ENCODE measurements at places on chromosomes 6 and 20.

DNA sequence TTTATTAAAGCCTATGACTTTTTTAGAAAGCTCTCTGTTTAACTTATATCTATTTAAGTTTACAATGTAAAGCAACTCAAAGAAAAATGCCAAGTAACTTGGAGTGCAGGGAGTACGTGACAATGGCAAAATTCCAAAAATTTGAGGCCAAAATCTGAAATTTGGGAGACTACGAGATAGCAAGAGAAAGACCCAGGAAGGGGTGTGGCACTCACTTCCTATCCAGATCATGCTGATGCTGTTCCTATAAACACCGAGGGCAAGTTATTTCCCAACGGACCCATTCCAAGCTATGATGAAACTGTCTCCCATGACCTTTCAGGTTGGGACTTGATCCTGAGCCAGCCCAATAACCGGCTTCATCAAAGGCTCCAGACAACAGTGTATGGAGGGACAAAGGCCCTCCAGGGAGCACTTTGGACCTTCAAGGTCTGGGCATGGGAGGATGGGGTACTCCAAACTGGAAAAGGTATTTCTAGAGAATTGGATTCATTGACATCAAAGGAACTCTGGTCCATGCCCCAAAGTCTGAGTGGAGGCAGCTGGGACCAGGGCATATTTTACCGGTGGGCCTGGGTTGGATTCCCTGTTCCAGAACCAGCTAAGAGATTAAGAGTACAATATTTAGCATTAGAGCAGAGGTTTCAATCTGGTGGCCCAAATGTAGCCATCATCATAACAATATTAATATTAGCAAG is 15.7 kb upstream of the SLC13A3 start:
- no peak for DNase-seq

GRCh38 chr6:26613689-26614683 is 17.2 kb downstream of the ABT1 start:
- DNase-seq, result no peak

DNA sequence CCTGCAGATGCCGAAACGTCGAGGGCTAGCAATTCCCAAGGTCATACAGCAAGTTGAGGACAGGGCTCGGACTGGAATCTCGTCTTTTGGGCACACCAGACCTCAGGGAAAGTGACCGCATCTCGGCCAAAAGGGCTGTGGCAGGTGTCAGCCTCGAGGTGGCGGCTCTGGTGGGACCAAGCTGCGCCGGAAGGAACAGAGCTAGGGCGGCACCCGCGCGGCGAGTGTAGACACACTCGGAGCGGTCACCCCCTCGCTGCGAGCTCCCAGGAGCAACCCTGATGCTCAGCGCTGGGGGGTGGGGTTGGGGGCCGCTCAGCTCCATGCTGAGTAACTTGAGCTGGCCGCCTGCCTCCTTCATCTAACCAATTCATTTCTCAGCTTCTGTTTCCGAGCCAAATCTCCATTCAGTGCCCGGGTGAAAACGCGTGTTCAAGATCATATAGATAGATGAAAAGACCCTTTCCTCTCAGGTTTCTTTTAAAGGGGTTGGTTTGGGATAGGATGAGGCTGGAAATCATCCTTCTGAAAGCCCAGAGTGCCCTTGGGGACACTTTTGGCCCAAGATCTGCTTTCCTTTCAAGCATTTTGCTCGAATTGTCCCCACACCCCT is 2.2 kb upstream of the TUBB2B start:
- no peak for DNase-seq

GRCh38 chr20:50245498-50246366 is 55.1 kb downstream of the CEBPB start:
- no peak for DNase-seq

GRCh38 chr20:17059465-17059864 is 167.4 kb upstream of the PCSK2 start:
- no peak for DNase-seq

- DNase-seq, result no peak
These were observed 8.9 kb upstream of the TAAR5 start for GRCh38 chr6:132598473-132598872.

GRCh38 chr6:53413326-53413725 is 64.6 kb upstream of the ELOVL5 start:
- DNase-seq, result no peak

DNA sequence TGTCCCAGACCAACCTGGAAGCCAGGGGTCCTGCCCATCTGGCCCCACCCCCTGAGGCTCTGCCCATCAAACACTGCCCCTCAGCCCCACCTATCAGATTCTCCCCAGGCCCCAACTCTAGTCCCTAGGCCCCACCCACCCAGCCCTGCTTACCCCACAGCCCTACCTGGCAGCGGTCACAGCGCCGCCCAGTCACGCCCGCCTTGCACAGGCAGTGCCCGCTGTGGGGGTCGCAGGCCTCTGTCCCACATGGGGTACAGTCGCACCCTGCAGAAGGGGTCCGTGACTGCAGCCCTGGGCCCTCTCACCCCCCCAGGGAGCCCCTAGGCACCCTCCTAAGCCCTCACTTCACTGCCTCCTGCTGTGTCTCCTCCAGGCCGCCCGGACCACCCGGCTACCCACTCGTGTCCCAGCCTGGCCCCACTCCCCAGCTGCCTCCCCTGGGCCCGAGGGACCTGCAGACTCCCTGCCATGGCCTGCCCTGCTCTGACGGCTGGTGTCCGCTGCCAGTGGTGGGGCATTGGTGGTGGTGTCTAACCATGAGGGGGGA is 19.8 kb downstream of the ADRM1 start:
- DNase-seq, result no peak

GRCh38 chr6:24795106-24795505 is 3.6 kb downstream of the ARMH2 start:
- DNase-seq, result no peak

- no peak for DNase-seq
These were observed 801.0 kb upstream of the CITED2 start for GRCh38 chr6:140175486-140175885.

DNA sequence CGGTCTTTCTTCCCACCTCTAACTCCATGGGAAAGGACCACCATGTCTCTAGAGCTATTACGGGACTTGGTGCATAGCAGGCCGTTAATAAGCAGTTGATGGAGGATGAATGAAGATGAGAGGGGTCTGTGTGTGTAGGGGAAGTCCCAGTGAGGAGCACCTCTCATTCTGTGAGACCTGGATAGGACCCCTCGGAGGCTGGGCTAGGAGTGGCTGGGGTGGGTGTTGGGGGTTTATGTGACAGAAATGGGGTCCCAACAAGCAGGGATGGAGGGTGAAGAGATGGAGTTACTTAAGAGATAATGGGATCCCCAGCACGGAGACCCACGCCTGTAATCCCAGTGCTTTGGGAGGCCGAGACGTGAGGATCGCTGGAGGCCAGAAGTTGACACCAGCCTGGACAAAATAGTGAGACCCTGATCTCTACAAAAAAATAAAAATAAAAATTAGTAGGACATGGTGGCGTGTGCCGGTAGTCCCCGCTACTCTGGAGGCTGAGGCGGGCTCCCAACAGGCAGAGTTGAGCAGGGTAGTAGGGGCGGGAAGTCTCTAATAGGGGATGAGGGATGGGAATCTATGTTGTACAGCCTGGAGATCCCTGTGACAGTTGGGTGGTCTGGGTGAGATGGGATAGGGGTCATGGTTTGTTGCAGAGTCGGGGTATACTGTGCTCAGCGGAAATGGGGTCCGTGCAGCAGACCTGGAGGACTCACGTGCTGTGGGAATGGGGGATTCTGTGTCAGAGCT is 677 bp upstream of the ZNF341 start:
- peak; percentile 37 for DNase-seq

GRCh38 chr6:136510299-136510698 is 39.9 kb downstream of the MAP7 start:
- no peak for DNase-seq

- DNase-seq, result no peak
These were observed 5.4 kb downstream of the TRIM15 start for GRCh38 chr6:30168741-30169140.

- DNase-seq, result no peak
These were observed 94.1 kb upstream of the SHLD1 start for GRCh38 chr20:5656126-5656525.

DNA sequence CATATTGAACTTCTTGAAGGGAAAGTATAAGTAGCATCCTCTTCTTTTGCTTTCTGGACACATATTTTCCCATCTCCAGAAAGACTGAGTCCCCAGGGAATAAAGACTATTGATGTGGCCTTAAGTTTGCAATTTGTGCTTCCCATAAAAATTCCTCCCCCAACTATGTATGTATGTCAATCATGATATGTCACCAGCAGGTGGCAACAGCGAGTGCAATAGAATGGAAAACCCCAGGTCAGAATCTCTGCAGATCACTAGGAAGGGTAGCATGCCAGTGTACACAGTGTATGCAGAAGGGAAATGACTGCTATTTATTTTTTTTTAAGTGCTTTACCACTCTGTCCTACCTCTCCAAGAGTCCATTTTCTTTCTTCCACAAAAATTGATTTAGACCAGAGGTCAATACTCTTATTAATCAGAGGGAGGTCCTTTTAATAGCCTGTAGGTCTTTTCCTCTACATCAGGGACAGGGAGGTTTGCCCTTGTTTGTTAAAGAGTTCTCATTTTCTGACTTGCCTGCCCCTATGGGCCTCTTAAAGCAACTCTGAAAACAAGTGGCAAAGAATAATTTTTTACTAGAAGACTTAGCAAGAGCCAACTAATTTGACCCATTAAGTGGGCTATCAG is 61.4 kb downstream of the BMP2 start:
- DNase-seq, result peak; percentile 46

GRCh38 chr20:46334303-46334904 is 26.1 kb upstream of the CDH22 start:
- DNase-seq, result no peak

DNA sequence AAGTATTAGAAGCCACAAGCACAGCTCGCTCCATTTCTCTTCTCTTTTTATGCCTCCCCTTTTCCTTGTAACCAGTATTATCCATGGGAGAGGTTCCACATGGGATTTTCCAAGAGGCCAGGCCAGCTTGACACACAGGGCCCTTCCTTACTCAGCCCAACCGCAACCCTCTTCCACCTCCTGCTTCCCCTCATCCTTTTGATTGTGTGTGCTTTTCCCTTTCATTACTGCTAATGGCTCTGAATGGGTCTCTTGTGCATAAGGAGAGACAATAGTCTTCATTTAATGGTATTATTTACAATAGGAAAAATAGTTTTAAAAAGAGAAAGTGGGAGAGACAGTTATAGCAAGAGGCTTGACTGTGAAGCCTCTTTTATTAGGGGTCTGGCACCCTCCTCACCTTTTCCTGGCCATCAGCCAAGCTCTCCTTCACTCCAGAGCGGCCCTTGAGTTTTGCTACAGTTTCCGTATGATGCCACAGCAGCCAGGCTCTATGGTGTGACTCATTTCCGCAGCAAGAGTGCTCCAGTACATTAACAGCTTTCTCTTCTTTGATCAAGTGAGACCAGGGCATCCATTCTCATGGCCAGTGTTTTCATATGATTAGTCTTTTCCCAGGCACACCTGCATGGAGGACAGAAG is 579.5 kb downstream of the TFAP2B start:
- DNase-seq, result no peak

DNA sequence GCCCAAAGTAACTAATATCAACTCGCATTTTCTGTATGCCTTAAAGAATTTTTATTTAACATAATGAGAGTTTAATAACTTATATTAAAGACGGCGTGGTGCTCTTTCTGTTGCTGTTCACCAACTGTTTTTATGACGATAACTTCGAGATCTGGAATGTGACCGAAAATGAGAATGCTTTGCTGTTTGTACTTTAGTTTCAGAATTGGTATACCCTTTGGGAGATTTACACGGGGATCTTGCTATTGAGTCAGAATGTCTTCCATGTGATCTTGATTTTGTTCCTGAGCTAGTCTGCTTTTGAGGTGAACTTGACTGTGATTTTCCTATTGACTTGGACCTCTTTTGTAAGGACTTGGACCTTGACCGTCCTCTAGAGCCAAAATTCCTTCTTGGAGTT is 17.9 kb downstream of the PNRC1 start:
- no peak for DNase-seq

DNA sequence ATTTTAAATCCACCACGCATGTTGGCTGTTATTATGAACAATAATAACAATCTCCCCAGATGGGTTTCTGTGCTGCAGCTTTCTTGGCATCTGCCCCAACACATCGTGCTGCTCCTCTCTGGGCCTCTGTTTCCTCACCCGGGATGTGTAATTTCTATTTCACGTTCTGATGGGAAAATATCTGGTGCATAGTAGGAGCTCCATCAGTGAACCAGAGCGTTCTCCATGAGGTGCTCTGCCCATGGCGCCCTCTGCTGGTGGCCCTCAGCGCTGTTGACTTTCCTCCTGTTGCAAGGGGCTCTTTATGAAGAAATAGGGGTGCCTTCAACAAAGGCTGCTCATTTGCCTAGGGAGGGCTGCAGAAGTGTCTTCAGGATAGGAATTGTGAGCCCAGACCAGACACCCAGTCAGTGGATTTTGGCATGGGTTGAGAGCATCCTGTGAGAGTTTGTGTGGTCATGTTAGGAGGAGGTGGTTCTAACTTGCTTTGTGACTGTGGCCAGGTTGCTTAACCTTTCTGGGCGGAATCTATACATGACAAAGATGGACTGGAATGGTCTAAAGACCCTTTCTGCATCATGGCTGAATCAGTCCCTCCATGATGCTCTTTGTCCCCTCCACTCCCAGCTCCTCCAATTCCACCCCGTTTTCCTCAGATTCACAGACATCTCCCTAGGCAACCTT is 8.1 kb downstream of the SCRT2 start:
- no peak for DNase-seq

DNA sequence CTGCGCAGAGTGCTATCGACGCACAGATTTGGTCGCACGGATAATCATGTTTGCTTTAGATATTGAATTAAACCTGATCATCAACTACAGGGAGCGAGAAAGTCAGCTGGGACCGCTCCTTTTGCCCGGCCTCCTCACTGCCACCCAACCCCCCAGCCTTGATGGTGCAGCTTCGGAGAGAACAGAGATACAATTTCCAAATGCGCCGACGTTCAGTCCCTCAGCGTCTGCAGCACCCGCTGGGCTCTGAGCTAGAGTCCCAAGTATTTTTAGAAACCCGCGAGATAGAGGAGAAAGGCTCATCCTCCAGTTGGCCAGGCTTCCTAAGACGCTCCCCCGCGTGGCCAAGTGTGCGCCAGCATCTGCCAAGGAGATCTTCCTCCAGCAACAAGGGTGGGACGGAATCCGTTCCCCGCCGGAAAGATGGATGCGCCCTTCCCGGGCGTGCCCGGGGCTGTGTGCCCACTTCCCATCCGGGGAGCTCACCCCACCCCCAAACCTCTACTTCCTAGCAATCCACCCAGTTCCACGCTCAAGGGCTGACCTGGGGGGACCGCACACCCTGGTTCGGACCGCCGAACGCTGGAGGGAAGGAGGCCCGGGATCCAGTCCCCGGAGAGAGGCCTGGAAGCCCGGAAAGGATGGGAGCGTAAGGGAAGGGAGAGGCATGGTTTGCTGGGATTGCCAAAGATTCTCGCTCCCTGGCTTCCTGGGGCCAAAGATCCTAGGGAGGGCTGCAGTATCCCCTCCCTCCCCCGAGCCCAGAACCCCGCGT is 4.1 kb downstream of the NKX2-2 start:
- DNase-seq, result no peak

GRCh38 chr6:30570263-30570662 is 979 bp upstream of the ABCF1 start:
- DNase-seq, result no peak

- DNase-seq, result no peak
These were observed 70.6 kb downstream of the HDDC2 start for GRCh38 chr6:125231133-125231532.

- no peak for DNase-seq
These were observed 37.2 kb upstream of the TAF8 start for GRCh38 chr6:42013134-42013516.

- DNase-seq, result peak; percentile 88
These were observed 1.4 kb downstream of the ATXN1 start for GRCh38 chr6:16759646-16760515.

- DNase-seq, result no peak
These were observed 248.0 kb upstream of the PRDM1 start for GRCh38 chr6:105838171-105838570.

- DNase-seq, result peak; percentile 63
These were observed 161.1 kb downstream of the DLL1 start for GRCh38 chr6:170129691-170130171.
